ENCODE measurements at places on chromosomes 12 and 14.
A peak's percentile ranks its signal among the peaks of the same experiment; 100 is the strongest.

DNA sequence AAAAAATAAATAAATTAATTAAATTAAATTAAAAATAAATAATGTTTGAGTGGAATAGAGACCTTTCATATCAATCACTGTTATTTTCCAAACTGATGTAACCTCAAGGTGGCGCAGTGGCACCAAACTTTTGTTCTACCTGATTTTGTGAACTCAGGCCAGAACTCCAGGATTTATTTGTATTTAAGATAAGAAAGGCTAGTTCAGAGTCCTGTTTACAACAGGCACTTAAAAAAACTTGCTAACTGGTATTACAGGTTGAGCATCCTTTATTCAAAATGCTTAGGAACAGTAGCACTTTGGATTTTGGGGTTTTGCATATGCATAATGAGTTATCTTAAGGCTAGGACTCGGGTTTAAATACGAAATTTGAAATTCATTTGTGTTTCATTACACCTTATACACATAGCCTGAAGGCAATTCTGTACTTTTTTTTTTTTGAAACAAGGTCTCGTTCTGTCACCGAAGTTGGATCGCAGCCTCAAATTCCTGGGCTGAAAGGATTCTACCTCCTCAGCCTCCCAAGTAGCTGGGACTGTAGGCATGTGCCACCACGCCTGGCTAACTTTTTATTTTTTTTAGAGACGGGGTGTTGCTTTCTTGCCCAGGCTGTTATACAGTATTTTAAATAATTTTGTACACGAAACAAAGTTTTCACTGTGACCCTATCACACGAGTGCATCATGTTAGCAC, 32.4 kb downstream of the YY1 start:
- peak; percentile 9 for DNase-seq

DNA sequence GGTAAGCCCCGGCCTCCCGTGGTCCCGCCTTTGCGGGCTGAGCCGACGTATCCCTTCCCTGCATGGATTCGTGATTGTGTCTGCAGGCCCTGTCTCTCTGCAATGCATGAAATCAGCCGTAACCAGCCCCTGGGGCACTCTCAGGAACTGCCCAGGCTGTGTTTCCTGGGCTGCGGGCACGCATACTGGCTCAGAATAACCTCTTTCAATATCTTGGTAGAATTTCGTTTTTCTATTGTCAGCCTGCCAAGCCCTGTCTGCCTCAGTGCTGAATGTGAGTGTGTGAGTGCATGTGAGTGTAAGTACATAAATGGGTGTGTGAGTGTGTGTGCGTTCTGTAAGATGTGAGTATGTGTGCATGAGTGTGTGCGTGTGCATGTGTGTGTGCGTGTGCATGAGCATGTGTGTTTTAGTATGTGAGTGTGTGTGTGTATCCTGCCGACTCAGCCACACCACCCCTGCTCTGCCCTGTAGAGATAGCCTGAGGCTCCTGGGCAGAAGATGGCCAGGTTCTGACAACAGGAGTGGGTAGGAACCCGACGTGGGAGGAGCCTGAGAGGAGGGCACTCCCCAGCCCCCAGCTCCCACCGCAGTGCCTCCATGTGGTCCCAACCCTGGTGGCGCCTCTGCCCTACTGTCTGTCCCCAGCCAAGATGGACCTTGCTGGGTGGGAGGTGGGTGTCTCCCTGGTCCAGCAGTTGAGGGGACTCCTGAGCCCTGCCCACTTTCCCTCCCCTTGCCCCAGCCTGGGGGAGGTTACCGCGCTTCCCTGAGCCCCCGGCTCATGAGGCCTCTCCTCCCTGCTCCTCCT, 268.8 kb downstream of the ADGRD1 start:
- DNase-seq = no peak

GRCh38 chr12:55610598-55610997, 26.1 kb upstream of the OR10P1 start:
- no peak for DNase-seq

DNA sequence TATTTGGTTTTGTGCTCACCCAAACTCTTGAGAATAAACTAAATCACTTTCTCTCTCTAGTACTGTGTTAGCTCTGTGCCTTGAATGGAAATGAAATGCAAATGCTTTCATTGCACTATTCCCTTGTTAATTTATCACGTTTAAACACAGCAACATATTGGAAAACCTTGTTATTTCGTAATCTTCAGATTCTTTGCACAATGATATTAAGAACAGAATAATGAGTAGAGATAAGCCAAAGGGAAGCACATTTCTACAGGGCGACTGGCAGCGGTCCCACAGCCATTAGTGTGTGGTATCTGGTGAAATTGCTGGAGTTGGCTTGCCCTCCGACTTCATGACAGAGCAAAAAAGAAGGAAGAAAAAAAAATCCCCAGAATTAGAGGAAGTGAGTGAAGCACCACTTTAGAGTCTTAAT, 166.1 kb upstream of the E2F7 start:
- DNase-seq = no peak

GRCh38 chr14:78153064-78153341, 17.2 kb upstream of the NRXN3 start:
- DNase-seq = no peak

DNA sequence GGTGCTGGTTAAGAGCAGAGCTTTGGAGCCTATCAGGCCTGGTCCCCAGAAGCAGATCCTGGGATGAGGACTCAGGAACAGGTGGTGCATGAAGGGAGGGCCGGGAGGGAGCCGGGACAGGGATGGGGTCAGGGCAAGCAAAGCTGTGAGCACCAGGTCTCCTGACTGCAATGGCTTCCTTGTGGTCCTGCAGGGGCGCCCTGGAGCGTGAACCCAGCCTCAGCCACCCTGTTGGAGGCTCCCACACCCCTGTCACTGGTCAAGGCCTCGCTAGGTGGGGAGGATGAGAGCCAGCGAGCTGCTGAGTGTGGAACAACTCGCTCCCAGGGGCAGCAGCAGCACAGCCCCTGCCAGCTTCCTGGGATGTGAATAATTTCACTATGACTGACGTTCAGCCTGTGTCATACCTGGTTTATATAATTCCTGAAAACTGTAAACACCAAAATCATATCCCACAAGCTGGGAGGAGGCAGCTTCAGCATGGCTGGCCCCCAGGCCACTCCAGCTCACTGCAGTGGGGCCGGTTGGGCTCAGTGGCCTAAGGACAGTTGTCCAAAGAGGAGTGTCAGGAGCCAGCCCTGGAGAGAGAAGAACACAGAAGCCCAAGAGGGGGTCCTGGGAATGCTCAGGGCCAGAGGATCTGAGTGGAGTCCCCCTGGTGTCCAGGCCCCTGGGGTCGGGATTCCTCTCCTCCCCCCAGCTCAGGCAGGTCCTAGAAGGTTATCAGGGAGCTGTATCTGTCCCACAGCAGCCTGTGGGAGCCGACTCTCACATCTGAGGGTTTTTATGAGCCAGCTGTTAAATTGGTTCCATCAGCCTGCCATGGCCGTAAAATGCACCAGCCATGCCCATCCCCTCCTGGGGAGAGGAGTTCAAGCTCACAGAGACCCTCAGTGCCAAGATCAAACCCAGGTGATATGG, 272.9 kb downstream of the ADGRD1 start:
- DNase-seq = no peak

- no peak for DNase-seq
These were observed 999.3 kb downstream of the VRK1 start for GRCh38 chr14:97796511-97796910.

DNA sequence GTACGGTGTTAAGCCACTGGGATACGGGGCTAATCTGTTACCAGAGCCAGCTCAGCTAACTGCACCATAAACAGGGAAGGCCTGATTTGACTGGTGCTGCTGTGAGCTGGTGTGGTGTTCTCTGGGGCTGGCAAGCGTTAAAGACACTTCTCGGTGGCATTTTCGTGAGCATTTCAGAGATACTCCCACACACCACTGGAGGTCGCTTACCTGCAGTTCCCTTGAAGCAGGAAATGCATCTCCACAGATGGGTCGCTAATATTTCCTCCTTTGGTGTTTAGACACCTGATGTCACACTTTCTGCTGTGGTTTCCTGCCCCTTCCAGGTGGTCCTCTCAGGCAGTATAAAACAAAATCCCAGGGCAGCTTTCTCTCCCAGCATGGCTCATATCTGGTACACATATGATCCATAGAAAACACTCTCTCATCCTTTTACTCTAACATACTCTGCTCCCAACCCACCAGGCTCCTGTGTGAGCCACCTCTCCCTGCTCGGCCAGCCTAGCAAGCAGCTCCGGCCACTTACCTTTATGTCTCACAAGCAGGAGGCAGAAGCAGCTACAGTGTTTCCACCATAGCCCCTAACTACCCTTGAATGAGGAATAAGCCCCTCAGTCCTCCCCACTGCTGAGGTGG, 129.9 kb upstream of the GRIN2B start:
- no peak for DNase-seq

DNA sequence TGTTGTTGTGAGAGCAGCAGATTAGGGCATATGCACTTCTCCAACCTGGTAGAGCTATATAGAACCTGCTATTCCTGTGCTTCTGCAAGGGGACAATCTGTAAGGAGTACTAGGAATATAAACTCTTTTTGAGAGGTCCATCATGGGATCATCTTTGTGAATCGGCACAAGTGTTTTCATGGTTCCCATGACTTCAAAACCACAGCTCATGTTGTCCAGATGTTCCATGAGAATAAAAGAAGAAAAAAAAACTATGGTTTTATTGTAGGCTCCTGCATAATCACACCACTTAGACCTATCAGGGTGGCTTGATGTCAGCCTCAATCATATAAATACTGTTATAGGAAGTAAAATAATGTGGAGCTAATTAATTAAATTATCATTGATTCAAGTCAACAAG, 311.4 kb upstream of the ATP2B1 start:
- no peak for DNase-seq

DNA sequence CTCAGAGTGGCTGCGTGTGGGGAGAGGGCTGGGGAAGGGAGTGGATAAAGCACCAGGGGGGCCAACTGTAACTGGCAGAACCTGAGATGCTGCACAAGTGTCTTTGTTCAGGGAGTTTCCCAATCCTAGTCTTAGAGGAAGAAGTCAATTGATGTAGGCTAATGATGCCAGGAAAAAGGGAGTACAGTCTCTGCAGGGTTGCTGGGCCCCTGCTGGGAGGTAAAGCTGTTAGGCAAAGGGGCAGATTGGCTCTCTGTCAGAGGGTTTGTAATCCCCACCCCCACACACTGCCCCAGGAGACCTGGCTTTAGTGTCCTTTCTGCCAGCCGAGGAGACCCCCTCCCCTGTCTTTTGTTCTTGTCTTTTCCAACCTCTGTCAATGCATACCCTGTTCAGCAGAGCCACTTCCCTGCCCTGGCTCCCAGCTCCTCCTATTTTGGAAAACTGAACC, 178.4 kb downstream of the KCNA5 start:
- no peak for DNase-seq
